ENCODE measurements at places on chromosomes 1 and 21.

GRCh38 chr1:177163844-177164379 lies 600 bp downstream of the ASTN1 start:
- no peak for DNase-seq

DNA sequence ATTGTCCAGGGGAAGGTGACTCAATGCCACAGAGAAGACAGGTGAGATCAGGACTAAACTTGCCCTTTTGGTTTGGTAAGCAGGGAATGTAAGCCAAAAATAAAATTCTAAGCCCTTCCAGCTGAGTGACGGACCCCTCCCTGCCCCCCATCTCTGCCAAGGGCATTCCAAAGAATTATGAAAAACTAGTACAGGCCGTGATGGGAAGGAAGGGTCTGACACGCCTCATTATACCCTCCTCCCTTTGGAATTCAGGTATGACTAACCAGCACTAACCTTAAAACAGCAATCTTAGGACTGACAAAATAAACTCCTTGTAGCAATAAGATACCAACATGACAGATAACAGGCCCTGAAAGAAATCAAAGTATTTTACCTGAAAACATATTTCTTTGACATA lies 99.6 kb downstream of the GABPA start:
- DNase-seq: no peak

GRCh38 chr21:22691658-22692057 lies 1693.4 kb downstream of the NCAM2 start:
- DNase-seq: no peak

DNA sequence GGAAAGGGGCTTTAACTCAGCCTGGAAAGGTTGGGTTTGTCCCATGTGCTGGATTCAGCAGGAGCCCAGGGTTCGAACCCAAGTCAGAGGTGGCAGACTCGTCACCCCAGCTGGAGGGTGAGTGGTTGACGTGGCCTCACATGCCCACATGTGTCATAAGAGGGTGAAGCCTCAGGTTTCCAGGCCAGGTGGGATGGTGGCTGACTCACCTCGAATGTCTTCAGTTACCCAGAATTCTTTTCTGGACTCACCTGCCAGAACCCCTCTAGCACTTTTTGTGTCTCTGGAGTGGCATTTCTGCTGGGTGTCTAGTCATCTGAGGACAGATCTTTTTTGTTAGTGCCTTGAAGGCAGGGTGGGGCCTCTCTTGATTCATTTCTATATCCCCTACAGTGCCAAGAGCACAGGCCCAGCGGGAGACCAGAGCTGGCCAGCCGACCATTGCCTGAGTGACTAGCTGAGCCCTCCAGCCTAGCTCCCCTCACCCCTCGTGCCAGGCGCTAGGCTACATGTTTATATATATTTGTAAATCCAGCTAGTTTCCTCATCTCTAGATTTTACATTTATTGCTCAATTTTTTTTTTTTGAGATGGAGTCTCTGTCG lies 28.1 kb downstream of the IL6R start:
- DNase-seq: peak; percentile 63

DNA sequence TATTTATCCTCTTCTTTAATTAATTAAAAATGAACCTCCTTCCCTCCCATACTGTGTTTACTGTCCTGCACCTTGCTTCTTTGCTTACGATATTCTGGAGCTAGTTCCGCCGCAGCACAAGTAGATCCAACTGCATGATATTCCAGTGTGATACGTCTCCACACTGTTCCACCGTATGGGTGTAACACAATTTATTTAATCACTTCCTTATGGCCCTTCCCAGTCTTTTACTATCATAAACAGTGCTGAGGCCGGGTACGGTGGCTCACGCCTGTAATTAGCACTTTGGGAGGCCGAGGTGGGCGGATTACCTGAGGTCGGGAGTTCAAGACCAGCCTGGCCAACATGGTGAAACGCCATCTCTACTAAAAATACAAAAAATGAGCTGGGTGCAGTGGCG lies 25.7 kb downstream of the CNST start:
- no peak for DNase-seq

GRCh38 chr21:44429894-44430293 lies 25.4 kb upstream of the LRRC3 start:
- DNase-seq: no peak

DNA sequence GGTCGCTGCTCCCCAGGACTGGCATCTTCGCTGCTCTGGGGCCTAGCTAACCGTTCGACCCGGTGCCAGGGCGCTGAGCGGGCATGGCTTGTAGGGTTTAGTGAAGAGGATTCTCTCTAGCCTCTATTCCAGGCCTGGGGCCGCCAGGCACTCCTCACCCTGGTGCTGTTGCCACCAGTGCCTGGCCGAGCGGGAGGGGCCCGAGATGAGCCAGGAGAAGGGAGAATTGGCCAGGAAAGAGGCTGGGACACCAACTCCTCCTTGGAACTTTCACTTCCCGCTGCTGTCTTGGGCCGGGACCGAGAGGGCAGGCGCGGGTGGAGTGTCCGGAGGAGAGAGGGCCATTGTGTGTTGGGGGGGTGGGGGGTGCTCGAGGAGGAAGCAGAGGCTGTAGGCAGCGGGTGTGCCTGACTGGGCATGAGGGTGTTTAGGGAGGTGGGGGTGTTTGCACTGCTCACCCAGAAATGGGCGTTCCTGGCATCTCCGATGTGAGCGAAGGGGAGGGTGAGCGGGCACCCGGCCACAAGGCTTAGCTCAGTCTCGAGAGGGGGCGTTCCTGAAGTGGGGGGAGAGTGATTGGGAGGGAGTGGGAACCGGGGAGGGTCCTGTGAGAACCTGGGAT lies 772 bp downstream of the ADAM15 start:
- peak; percentile 52 for DNase-seq

DNA sequence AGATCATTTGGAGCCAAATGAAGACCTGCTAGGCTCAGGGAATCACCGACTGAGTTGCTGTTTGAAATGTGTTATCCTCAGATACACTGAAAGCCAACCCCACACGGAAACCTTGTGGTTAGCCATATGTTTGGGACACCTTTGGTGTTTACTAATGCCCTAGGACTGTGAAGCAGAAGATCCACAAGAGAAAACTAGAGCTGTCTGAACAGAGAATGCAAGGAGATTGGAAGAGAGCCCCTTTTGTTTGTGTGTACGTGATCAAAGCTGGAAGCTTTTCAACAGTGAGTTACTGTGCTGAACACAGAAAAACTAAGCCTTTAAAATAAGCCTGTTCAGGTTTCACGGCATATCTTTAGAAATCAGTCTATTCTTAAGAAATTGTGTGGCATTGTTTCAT lies 908.2 kb upstream of the ADGRL2 start:
- no peak for DNase-seq

GRCh38 chr1:30995990-30996612 lies 69.4 kb downstream of the PUM1 start:
- DNase-seq: no peak

GRCh38 chr1:21280011-21280471 lies 10.2 kb downstream of the ECE1 start:
- no peak for DNase-seq

DNA sequence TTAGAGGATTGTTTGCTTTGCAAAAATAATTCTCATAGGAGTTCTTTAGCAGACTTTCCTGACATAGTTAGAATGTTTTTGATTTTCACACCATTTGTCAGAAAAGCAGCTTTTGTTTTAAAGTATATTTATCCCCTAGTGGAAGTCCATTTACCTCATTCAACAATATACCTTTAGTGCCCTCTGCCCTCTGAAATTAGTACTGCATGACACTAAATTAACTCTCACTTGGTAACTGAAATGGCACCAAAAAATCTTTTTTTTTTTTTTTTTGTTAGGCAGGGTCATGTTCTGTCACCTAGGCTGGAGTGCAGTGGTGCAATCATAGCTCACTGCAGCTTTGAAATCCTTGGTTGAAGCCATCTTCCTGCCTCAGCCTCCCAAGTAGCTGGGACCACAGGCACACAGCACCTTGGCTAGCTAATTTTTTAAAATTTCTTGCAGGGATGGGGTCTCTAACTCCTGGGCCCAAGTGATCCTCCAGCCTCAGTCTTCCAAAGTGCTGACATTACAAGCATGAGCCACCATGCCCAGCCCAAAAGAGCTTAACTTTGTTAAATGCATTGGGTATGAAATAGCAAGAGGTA lies 13.6 kb downstream of the LRRC42 start:
- no peak for DNase-seq

DNA sequence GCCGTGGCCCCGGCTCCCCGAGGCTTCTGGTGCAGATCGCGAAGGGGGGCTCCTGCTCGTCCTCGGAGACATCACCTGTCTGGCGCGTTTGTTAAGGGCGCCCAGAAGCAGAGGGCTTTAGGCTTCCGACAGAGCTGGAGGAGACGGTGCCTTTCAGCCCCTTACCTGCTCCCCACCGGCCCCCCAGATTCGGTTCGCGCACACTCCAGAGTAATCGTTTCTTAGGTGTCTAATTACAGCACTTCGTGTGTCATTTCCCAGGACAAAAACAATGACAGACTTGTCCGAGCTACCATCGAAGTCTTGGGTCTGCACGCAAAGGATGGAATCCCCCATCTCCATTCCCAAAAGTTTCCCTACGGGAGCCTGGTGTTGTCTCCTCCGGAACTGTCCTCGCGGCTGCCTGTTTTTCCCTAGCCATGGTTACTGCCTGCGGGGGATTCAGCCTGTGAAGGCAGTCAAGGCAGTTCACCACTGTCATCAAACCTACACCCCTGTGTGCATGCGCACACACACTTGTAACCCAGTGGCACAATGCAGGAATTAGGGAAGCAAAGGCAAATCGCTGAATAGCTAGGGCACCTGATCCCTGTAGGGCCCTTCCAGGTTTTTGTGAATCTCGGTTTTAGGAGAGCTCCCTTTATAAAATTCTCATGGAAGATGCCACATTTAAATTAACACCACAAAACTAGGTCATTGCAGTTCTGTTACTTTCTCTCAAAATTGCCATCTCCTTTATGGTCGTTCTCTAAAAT lies 738 bp upstream of the CDC42BPA start:
- peak; percentile 3 for DNase-seq

GRCh38 chr1:7620196-7620595 lies 150.9 kb upstream of the VAMP3 start:
- no peak for DNase-seq

- no peak for DNase-seq
Measured at GRCh38 chr1:37073854-37074379, 39.6 kb upstream of the GRIK3 start.

DNA sequence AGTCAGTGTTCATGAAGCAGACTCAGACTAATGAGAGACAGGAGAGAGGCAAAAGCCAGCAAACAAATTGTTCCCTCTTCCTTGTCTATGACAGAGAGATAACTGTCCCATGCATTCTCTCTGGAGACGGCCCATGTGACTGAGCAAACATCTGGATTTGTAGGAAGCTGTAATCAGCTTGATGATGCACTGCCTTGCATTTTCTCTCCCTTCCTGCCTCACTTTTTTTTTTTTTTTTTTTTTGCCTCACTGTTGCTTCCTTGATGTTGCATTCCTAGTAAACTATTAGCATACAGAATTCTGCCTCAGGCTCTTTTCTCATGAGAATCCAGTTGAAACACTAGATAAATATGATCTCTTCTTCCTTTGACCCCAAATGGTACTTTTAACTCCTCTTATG lies 134.5 kb downstream of the HHIPL2 start:
- DNase-seq: no peak

- DNase-seq: no peak
Measured at GRCh38 chr1:2019571-2020309, 595 bp downstream of the GABRD start.

- DNase-seq: no peak
Measured at GRCh38 chr21:37165586-37165985, 92.5 kb downstream of the TTC3 start.

- DNase-seq: no peak
Measured at GRCh38 chr1:202575918-202576653, 134.2 kb downstream of the SYT2 start.

DNA sequence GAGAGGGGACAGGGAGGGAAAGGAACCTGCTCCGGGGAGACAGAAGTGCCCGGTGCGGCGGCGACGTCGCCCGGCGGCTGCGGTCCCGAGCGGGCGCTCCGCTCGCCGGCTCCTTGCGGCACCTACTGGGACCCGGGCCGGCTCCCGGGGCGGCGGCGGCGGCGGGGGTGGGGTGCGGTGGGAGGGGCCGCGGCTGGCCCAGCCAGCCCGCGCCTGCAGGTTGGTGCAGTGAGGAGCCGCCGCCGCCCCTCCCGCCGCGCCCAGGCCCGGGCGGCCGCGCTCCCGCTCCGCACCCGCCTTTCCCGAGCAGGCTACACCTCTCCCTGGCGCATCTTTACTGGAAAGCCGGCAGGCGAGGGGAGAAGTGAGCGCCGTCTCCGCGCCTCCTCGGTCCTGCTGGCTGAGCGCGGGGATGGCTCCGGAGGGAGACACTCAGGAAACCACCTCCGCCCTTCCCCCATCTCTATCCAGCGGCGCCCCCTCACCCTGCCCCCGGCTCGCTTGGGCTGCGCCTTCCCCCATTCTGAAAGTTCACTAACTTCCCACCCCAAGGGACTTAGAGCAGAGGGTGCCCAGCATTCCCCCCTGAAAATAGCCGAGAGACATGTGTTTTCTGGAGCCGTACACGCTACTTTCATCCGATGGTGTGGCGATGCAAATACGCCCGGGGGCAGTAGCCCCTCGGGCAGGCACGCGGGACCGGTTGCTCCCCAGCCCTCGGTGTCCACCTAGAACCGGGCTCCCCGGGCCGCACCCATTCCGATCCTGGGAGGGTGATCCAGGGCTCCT lies at the start of gene PLD5:
TSS of gene PLD5 (minus strand) at position 127 of the 789 bp plus-strand sequence.
- DNase-seq: no peak

DNA sequence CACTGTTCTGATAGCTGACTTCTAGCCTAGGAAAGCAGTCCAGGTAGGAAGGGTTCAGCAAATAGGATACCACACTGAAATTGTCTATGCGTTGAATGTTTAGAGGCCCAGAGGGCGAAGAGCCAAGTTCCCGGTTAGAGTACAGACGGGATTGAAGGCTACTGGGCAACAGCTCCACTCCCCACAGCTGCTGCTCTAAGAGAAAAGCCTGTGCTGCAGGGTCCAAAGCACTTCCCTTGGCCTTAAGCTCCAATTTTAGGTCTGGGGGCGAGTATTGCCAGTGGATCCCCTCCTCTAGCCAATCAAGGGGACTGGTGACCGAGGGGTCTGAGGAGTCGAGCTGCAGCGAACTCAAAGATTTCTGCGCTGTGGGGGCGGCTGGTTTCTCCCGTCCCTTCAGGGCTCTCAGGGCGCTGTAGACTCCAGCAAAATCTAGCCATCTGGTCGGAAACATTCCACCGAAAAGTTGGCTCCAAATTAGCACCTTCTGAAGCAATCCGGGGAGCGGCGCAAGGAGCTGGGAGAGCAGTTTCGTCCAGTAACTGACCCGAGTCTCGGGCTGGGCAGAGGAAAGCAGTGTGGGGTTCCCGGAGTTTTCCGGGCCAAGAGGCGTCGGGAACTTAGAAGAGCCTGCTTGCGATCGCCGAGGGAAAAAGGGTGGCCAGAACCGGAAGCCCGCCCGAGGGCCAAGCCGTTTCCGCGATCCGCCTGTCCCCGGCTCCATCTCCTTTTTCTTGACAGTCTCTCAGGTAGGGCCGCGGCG lies 748 bp downstream of the PPP1R15B start:
- peak; percentile 29 for DNase-seq

DNA sequence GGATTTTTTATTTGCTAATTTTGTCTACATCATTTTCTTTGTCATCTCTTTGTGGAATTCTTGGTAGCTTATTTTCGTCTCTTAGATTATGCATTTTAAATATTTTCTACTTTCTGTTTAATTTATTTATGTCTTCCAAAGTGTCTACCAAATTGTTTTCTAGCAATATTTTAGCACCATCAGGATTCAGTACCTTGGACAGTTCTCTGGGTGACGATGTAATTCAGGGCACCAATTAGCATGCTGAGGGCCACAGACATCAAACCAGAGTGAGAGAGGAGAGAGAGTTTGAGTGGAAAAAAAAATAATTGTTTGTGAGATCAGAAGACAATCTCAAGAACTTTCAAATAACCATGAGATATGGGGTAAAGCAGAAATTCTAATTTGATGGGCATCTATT lies 169.8 kb upstream of the CXADR start:
- no peak for DNase-seq

- no peak for DNase-seq
Measured at GRCh38 chr1:81477710-81478109, 323.0 kb upstream of the ADGRL2 start.
